ENCODE measurements at places on chromosomes 3 and 15. TPM values are rescaled to one million over a fixed set of nuclear protein-coding genes. Genes with fewer than 3 reads are reported as not detected.

Gene TTLL13
- total RNA-seq, result not detected

Gene NEK10
- total RNA-seq, result 0.51 TPM

Gene PEX5L
- not detected for total RNA-seq

Gene EOMES
- total RNA-seq, result 0.56 TPM

Gene TNNC1
- 1.3 TPM for total RNA-seq

Gene CDC25A
- 0.27 TPM for total RNA-seq

Gene SCAMP2
- 41.2 TPM for total RNA-seq

Gene UPK1B
- not detected for total RNA-seq

Gene STRA6
- total RNA-seq, result not detected

Gene IL5RA
- total RNA-seq, result not detected

Gene UCN2
- not detected for total RNA-seq

Gene EIF4E3
- 6.4 TPM for total RNA-seq

Gene GP9
- total RNA-seq, result not detected

Gene CERS3
- total RNA-seq, result not detected

Gene ZMYND10
- total RNA-seq, result 0.25 TPM

Gene MITF
- 1.9 TPM for total RNA-seq

Gene ANKRD34C
- not detected for total RNA-seq

Gene CHST14
- total RNA-seq, result 2.9 TPM

Gene DUSP7
- total RNA-seq, result 3.6 TPM

Gene CELSR3
- total RNA-seq, result 0.23 TPM

Gene HIGD2B
- total RNA-seq, result not detected

Gene LEO1
- total RNA-seq, result 8.9 TPM

Gene LYZL4
- not detected for total RNA-seq

All from right lobe of liver (tissue), 6 donors.